ENCODE measurements at places on chromosomes 5 and 9.

- DNase-seq, result no peak
Observed at GRCh38 chr5:58002323-58002722, 457.6 kb downstream of the PLK2 start.

DNA sequence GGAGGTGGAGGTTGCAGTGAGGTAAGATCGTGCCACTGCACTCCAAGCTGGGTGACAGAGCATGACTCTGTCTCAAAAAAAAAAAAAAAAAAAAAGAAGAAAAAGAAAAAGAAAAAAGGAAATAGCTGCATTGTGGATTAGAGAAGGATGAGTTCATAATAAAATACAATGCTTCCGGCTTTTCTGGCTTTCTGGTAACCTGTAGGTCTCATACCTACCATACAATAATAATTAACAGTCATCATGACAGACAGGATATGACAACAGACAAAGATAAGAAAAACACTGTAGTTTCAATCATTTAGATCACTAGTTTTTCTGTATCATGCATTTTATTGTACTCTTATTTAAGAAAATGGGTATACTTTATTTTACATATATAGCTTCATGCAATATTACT is 40.7 kb upstream of the TRPM3 start:
- no peak for DNase-seq

DNA sequence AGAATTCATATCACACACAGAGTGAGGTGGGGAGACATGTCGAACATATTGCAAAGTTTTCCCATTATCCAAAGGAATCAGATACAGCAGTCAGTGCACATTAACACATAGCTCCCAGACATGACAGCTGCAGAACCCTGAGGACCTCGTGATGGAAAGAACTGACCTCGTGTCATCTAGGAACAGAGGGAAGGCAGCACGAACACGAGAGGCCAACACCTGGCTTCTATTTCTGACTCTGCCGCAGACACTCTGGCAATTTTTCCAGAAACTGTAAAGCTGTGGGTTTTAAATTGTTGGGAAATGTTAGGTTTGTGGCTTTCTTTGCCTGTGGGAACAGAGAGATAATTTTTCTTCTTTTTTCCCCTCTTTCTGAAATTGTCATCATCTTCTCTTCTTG is 315.0 kb upstream of the PIK3R1 start:
- no peak for DNase-seq

GRCh38 chr9:133602277-133602676 is 6.9 kb downstream of the FAM163B start:
- DNase-seq, result no peak

DNA sequence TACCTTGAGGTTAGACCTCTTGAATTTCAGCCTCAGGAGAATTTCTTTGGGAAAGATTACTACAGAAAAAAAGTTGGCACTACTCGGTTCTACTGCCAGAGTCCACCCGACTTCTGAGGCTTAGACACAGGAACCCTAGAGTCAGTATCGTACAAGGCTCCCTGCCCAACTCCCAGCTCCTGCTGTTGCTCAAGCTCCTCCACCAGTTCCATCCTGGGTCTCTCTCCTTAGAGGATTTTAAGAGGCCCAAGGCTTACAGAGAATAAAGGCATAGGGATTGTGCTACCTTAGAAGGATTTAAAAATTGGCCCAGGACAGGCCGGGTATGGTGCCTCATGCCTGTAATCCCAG is 29.0 kb upstream of the SSBP2 start:
- no peak for DNase-seq

DNA sequence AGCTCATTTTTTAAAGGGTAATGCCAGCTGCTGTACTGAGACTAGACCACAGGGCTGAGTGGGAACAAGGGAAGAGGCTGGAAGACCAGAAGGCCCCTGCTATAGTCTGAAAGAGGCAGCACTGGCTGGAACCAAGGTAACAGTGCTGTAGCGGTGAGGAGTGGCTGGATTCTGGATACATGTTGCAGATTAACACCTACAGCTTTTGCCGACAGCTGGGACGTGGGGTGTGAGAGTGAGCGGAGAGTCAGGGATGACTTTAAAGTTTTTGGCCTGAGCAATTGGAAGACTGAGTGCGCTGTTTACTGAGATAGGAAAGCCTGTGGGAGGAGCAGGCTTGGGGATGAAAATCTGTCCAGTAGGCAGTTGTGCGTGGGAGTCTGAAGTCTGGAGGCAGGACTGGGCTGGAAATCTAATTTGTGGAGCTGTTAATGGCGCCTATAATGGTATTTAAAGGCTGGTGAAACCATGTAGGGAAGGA is 26.5 kb downstream of the AQP7 start:
- DNase-seq, result no peak

DNA sequence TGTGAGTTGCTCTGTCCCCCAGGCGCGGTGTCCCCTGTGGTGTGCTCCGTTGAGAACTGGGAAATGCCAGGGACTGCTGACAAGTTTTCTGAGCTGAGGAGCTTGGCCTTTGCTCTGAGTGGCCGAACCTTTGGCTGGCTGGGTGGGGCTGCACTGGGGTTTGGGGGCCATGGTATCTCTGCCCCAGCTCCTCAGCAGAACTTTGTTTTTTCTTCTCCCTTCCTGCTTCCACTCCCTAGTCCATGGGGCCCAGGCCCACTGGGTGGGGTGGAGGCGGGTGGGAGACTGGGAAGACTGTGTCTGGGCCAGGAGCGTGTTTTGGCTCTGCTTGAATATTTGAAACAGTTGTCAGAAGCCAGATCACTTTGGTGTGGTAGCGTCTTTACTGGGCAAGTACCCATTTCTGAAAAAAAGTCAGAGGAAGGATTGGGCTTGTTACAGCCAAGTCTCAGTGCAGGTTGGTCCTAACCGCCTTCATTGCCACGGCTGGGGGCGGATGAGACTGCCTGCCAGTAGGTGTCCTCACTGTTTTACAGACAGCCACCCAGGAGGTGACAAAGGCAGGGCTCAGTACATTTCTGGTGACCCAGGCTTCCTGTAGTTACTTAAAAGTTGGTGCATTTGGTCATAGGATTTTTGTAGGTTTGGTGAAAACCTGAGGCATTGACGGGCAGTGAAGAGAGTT is 92.7 kb downstream of the DAB2IP start:
- DNase-seq, result no peak

GRCh38 chr9:134597957-134598883 is 43.4 kb upstream of the COL5A1 start:
- no peak for DNase-seq

DNA sequence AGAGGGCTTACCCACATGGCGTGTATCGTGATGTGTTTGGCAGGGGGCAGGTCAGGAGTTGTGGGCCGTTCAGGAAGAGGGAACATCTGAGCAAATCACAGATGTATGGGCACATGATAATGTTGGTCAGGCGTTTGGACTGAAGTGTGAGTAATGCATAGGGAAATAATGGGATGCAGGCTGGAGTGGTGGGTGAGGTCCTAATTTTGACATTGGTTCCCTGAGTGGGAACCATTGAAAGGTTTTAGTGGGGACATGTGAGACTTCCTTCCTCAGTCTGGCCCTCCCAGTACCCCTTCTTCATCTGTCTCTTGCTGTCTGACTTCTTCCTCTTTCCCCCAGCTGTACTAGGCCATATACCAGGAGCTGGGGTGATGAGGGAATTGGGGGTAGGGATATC is 7.6 kb downstream of the OTULIN start:
- DNase-seq, result no peak

GRCh38 chr5:24141046-24141445 is 503.7 kb downstream of the CDH10 start:
- no peak for DNase-seq

GRCh38 chr5:52909192-52909591 is 80.0 kb upstream of the ITGA2 start:
- no peak for DNase-seq

GRCh38 chr9:89419978-89420394 is 77.9 kb downstream of the SEMA4D start:
- DNase-seq, result no peak

DNA sequence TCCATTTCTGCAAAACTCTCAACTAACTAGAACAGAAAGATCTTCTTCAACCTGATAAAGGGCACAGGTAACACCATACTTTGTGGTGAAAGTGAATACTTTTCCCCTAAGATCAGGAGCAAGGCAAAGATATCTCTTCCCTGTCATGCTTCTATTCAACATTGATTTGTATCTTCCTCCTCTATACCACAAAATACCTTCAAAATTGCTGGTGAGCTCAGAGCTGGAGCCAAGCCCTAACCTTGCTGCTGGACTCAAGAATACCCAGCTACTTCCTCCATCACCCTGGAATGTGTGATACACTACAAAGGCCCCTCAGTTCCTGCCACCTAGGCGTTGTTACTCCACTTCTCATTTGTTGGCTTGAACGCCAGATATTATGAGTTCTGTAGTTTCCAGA is 499.0 kb downstream of the ACTL7B start:
- no peak for DNase-seq

DNA sequence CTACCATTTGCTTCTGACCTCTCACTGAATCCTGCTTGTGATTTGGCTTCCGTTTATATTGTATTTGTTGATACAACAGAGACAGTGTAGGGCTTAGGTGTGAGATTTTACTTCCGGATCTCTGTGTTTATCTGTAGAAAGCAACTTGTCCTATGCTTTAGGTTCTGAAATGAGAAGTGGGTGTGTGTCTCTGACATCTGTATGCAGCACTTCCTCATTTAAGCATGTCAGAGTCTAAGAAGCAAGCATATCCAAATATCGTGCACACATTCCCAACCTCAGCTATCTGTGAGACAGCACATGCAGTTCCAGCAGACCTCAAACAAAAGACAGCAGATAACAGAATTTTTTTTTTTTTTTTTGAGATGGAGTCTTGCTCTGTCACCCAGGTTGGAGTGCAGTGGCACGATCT is 16.3 kb downstream of the KLF9 start:
- no peak for DNase-seq

- no peak for DNase-seq
Observed at GRCh38 chr5:139651853-139652787, 4.0 kb downstream of the CXXC5 start.

GRCh38 chr9:113602126-113603047 is 138.9 kb downstream of the RGS3 start:
- no peak for DNase-seq

DNA sequence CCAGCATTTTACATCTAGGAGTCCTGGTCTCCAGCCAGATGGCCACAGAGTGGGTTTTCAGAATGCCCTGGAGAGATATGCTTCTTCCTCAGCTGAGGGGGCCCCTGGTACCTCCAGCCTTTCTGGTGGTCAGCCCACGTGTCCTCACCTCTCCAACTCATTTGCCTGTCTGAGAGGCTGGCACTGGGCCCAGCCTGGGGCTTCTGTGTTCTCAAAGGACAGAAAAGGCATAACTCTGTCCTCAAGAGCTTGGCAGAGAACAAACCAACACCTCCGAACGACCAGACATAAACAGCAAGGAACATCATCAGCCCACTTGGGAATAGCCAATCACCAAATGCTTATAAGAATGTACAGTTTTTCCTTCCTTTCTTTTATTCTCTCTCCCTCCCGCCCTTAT is 17.1 kb downstream of the ENG start:
- DNase-seq, result no peak

- no peak for DNase-seq
Observed at GRCh38 chr9:113817171-113817570, 58.9 kb upstream of the ZNF618 start.

DNA sequence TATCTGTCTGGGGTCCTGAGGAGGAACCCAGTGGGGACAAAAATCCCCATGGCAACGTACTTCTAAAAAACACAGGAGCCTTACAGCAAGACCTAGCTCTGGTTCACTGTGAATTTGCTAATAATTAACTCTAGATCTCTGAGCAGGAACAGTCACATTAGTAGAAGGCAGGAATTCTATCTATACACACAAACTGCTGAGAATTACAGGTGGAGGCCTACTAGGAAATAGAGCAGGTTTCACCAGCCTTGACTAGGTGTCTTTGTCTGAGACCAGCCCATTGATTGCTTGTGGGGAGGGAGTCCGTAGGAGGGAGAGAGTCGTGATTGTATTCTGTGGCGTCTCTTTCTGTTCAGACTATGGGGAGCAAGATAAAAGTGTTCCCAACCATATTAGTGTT is 44.8 kb downstream of the PRLR start:
- DNase-seq, result no peak

DNA sequence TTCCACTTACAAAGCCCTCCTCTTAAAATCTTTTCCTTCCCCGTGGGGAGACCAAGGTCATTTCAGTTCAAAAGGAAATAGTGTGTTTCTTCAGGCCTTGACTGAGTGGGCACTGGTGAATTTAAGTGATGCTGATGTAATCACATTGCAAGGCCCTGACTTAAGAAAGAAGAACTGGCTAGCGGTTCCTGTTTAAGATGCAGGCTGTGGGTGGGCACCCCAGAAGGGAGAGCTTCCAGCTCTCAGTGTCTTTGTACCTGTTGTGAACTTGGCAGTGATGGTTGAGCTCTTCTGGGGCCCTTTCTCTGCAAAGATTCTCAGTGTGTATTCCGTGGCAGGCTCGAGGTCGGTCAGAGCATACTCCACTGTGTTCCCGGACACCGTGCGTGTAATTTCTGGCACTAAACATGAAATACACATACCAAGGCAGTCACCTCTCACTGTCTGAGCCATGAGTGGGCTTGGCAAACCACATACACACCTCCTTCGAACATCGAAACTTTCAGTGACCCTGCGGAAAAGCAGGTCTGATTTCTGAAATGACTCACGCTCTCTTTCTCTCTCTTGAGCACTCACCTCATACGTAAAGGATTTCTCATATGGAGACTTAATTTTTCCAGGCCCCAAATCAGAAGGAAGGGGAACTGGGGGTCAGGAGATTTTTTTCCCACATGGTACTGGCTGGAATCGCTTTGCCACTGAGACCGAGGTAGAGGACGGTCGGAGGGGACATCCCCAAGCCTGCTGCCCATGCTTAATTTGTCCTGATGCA is 81.9 kb downstream of the TNC start:
- no peak for DNase-seq

DNA sequence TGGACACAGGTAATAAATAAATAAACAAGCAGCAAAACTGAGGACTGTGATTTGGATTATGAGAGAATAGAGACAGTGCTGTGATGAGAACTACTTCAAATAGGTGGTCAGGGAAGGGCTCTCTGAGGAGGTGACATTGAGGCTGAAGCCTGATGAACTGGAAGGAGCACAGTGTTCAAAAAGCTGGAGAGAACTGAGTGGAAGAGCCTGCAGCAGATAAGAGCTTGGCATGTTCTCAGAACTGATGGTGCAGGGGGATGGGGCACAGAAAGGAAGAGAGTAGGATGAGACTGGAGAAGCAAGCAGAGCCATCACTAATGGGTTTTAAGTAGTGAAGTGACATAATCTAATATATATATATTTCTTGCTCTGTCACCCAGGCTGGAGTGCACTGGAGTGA is 11.2 kb upstream of the TPM2 start:
- DNase-seq, result no peak

DNA sequence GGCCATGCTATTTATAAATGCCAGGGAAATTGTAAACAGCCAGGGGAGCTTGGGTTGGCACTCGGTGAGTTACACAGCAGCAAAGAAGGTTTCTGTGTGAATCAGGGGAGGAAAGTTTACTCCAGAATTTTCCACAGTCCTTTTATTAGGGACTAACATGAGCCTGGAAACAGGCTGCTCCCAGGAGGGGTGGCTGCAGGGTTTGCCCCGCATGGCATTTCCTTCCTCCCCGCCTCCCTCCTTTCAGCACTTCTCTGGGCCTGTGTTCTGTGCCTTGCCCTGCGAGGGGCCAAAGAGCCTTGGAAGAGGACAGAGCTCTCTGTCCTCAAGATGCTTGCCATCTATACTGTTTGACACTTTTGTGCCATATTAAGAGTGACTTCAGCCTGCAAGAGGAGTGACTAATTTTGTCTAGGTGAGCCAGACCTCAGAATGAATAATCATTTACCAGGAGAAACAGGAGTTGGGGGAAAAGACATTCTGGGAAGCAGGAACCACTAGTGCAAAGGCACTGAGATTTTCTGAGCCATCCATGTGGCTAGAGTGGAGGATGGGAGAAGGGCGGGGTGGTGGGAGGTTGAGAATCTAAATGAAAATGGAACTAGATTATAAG is 1.8 kb downstream of the GSN start:
- no peak for DNase-seq

Measured in cortex of kidney (tissue), 1 donor.